ENCODE measurements at places on chromosomes 11 and 22.

DNA sequence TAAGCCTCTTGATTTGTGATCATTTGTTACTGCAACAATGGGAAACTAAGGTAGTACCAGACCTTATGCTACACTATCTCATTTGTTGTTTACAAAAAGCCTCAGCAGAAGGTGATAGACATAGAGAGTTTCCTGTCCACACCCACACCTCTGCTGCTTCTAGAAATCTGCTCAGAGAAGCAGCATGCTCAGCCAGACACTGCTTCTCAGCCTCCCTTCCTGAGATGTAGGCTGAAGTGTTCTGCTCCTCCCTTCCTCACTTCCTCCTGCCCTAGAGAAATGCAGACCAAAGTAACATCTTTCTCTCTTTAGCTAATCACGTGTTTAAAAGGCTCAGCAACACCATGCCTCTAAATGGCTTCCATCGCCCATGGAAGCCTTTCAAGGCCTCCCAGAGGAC is 88.4 kb downstream of the SLC1A2 start:
- DNase-seq: no peak

GRCh38 chr22:32991353-32992101 is 66.7 kb downstream of the SYN3 start:
- peak; percentile 85 for DNase-seq

DNA sequence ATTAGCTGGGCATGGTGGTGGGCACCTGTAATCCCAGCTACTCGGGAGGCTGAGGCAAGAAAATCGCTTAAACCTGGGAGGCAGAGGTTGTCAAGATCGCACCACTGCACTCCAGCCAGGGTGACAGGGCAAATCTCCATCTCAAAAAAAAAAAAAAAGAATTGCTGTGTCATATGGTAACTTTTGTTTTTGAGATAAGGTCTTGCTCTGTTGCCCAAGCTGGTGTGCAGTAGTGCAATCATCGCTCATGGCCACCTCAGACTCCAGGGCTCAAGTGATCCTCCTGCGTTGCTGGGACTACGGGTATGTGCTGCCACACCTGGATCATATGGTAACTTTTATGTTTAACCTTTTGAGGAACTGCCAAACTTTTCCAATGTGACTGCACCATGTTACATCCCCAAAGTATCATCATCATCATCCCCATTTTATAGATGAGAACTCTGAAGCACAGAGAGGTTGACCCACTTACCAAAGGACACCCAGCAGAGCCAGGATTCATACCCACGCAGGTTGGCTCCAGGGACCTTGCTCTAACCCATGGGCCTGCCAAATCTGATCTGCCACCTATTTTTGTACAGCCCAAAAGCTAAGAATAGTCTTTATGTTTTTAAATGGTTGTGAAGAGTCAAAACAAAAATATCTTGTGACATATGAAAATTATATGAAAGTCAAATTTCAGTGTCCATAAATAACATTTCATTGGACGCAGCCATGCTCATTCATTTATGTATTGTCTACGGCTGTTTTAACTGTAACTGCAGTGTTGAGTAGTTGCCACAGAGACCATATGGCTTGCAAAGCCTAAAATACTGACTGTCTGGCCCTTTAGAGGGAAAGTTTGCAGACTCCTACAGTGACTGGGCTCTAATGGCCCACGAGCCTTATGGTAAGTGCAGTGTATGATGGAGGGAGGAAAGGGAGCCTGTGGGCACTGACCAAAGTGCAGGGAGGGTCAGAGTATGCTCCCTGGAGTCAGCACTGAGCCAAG is 45.3 kb downstream of the GDPD5 start:
- DNase-seq: no peak

GRCh38 chr11:45851228-45851627 is 4.0 kb downstream of the CRY2 start:
- no peak for DNase-seq

DNA sequence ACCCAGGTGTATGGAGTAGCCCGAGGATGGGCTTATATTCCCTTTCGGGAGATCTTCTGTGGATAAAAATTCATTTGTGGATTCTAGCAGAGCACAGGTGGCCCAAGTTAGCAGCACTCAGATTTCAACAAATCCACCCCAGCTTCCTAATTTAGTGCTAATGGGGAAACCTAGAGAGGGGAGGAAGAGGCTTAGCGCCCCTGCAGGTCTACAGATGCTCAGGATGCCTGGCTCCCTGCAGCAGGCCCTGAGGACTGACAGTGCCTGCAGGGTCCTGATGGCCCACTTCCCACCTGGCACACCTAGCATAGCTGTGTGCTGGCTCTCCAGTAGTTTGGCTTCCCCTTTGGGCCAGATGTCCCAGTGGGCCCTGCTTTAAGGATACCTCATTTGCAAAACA is 6.5 kb downstream of the DGAT2 start:
- no peak for DNase-seq

DNA sequence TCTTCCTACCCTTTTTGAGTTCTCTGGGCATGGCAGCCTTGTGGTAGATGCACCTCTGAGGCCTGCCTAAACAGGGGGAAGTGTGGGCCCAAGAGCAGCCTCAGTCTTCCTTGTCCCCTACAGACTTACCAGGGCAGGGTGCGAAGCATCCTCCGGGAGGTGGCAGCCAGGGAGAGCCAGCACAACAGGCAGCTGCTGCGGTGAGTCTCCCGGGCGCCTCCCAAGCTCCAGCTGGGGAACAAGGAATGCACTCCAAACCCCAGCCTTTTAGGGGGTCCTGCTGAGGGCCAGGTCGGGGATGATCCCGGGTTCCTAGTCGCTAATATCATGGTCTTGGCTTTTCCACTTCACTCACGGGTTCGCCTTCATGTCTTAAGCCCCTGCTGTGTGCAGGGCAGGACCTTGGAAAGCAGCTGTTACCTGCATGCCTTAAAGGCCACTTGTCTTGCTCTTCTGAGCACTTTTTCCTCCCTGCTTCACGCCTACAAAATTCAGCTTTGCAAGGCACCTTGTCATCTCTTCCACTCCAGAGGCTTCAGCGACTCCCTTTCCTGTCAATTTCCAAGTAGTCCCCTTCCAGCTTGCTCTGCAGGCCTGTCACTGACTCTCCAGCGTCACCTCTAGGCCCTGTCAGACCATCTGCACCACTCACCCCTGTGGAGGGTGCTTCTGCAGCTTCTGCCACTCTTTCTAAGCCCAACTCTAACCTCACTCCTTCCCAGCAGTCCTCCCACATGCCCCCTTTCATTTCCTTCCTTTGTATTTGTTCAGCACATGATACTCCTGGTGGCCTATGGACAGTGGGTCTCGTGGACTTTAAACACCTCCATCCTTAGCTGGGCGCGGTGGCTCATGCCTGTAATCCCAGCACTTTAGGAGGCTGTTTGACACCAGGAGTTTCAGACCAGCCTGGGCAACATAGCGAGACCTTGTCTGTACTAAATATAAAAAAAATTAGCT is 57.0 kb downstream of the PISD start:
- DNase-seq: no peak

DNA sequence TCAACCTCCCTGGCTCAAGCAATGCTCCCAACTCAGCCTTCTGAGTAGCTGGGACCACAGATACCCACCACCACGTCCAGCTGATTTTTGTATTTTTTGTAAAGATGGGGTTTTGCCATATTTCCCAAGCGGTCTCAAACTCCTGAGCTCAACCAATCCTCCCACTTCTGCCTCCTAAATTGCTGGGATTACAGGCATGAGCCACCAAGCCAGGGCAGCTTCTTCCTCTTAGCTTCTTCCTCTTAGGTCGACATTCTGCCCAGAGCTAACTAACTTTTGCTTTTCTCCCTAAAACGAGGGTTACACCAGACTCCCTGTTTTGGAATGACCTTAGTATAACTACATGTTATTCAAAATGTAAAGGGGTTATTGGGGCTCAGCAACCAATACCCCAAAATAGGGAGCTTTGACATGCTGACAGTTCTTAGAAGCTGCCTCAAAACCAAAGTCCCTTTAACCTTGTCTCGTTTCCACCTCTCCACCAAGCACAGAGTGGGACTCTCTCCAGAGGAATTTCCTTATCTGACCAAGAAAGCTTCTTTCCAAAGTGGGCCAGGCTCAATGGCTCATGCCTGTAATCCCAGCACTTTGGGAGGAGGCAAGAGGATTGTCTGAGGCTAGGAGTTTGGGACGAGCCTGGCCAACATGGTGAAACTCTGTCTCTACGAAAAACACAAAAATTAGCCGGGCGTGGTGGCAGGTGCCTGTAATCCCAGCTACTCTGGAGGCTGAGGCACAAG is 7.0 kb downstream of the HPS5 start:
- DNase-seq: no peak

DNA sequence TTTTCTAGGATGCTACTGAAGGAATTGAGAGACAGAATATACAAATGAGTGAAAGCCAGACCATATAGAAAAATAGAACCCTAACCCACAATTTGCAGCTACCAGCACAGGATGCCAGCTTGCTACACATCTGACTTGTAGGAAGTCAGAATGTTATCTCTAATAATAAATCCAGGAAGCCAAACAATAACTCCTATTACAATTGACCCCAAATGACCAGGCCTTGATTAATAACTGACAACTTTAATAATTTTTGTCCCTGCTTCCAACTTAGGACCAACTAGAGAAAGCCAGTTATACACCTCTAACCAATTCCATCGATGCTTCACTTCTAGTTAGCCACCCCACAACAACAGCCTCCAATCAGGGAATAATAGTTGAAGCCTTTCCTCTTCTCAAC is 193.4 kb downstream of the CASP12 start:
- no peak for DNase-seq

DNA sequence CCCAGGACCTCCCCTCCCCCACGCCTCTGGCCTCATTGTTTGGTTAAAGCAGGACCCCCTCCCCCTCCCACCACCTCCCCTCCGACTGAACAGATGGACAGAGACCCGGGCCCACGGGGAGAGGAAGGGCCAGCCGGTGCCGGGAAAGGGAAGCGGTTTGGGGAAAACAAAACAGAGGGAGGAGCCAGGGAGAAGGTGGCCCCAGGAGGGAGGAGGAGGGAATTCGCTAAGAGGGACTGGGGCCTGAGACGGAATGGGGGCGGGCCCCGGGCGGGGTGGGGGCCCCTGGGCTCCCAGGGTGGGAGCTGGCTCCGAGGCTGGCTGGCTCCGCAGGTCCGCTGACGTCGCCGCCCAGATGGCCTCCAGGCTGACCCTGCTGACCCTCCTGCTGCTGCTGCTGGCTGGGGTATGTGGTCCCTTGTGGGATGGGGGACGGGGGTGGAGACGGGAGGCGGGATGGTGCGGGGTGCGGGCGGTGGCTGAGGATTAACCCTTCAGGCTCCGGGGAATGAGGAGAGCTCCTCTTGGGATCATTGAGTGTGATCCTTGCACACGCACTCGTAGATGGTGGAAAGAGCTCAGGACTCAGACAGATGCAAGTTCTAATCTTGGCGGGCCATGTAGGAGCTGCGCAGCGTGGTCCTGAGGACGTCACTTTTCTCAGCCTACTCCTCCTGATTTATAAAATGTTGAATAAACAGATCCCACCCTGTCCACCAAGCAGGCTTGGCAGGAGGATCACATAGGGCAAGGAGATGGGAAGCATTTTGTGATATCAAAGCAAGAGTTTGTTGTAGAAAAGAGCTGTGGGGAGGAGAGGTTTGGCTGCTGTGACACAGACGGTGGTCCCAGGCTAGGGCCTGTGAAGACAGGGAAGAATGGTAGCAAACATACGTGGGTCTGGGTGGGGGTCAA is 688 bp downstream of the SERPING1 start:
- DNase-seq: peak; percentile 95

- no peak for DNase-seq
Observed at GRCh38 chr22:50119768-50120251, 30.0 kb downstream of the MOV10L1 start.

GRCh38 chr11:70036971-70037882 is 40.9 kb upstream of the ANO1 start:
- DNase-seq: no peak

DNA sequence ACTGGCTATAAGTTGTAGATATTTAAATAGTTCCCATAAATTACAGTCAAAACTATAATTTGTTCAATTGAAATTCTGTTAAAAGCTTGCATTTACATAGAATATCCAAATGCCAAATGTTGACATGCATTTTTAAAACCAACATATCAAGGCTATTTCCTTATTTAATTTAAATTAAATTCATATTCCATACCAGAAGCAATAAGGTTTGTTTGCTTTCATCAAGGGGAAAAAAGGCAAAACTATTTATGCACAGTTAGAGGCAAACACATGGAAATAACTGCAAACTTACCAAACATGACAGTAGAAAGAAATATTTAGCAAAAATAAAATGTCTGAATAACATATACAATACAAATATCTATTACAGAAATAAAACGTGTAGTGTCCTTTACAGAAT is 1581.2 kb upstream of the TENM4 start:
- DNase-seq: no peak

DNA sequence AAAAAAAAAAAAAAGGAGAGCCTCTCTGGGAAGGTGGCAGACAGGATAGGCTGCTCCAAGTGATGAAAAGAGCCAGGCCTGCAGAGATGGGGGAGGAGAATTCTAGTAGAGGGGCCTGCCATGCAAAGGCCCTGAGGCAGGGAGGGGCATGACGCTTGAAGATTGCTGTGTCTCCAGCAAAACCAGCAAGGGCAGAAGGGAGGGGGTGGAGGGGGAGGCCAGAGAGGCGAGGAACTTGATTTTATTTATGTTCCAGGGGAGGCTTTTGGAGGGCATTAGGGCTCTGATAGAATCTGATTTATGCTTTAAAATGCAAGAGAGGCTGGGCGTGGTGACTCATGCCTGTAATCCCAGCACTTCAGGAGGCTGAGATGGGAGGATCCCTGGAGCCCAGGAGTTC is 16.7 kb upstream of the PACSIN2 start:
- no peak for DNase-seq

- no peak for DNase-seq
Observed at GRCh38 chr11:35750981-35751663, 88.5 kb downstream of the TRIM44 start.

GRCh38 chr22:38014083-38014482 is 29.7 kb upstream of the SOX10 start:
- DNase-seq: no peak

DNA sequence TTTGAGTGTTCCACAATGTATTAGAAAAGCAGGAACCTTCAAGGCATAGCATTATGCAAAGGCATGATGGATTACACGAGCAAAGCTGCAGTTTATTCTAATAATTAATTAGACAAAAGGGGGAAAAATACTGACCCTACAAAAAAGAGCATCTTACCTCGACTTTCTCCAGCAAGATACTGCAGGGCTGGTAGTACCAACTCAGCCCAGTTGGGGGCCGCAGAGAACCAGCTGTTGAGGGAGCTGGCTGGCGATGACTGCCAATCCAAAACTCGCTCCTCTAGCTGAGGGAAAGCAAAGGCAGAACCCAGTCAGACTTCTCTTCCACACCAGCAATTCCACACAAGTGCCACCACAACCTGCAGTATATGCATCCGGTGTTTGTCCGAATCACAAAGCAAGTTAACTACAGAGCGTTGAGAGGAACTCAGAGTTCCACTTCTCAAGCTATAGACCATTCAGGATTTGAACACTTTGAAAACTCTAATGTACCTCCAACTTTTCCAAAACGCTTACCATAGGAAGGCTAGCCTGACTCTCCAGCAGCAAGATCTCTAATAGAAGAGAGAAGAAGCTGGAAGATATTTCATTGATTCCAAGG is 13.7 kb downstream of the NFRKB start:
- DNase-seq: peak; percentile 42

DNA sequence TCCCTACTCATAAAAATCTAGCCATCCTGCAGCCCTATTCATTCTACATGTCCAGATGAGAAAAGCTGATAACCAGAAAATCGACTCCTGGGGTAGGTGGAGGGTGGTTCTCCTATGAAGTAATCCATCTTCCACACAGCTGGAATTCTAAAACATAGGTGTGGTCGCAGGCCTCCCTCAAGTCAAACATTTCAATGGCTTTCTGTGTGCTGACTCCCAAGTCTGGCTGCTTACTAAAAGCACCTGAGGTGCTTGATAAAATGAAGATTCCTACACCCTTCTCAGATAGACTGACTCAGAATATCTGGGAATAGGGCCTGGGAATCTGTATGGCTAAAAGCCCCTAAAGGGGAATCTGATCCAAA is 26.1 kb downstream of the IRAG1 start:
- DNase-seq: no peak

All from NCI-H82 (cell line).